ENCODE measurements at places on chromosomes 13 and 19.

- no peak for DNase-seq
Measured at GRCh38 chr13:98285317-98285716, 108.2 kb upstream of the RNF113B start.

- DNase-seq: no peak
Measured at GRCh38 chr19:38900202-38900629, 447 bp downstream of the NFKBIB start.

- peak; percentile 20 for DNase-seq
Measured at GRCh38 chr13:97403893-97404750, 29.8 kb upstream of the RAP2A start.

GRCh38 chr13:39665763-39666162, 10.3 kb downstream of the COG6 start:
- DNase-seq: no peak

DNA sequence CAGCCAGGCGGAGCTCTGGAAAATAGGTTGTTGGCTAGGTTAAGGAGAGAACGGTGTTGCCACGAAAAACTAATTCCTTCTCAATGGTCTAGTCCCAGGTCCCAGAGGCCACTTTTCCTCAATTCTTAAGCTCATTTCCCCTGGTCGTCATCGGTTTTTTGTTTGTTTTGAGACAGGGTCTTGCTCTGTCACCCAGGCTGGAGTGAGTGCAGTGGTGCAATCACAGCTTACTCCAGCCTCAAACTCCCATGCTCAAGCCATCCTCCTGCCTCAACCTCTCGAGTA, 1.2 kb downstream of the SF3A2 start:
- no peak for DNase-seq

GRCh38 chr13:101837288-101837687, 384.8 kb downstream of the ITGBL1 start:
- DNase-seq: no peak

- DNase-seq: no peak
Measured at GRCh38 chr13:29835280-29836061, 14.9 kb downstream of the UBL3 start.

DNA sequence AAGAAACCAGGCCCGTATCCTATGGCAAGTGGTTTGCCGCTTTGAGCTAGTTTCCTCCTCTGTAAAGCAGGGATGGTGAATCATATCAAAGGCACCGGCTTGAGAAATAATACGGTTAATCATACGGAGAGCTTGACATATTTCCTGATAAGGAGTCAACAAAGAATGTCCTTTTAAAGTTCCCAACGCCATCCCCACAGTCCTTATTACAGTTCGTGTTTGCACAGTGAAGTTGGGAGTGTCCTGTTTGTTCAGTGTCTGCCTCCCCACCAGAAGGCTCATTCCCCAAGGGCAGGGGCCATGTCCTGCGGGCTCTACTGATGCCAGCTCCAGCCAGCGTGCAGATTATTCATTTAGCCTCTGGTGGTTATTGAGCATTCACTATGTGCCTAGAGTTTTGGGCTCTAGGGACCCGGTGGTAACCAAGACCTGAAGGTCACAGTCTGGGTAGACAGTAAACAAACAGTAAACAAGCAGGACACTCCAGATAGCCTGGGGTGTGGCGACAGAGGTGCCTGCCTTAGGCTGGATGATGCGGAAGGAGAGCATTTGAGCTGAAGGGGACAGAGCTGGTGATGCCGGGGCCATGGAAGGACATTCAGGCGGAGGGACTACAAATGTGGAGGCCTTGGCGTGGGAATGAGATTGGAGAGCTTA, 6.3 kb downstream of the GRAMD1A start:
- peak; percentile 35 for DNase-seq

DNA sequence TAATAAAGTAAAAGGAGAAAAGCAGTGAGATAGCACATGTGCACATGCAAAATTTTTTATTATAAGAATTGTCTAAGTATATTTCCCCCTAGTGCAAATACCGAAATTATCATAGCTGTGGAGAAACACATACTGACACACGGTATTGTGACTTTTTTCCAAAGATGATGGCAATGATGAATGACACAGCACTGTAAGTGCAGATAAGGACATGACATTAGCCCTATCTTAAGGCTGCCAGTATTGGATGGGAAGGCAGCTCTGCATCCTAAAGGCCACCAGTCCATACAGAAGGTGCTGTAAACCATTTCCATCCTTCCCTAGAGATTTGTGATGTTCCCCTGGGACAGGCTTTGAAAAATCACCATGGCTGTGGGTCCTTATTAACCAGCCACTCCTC, 11.5 kb upstream of the MICU2 start:
- no peak for DNase-seq

DNA sequence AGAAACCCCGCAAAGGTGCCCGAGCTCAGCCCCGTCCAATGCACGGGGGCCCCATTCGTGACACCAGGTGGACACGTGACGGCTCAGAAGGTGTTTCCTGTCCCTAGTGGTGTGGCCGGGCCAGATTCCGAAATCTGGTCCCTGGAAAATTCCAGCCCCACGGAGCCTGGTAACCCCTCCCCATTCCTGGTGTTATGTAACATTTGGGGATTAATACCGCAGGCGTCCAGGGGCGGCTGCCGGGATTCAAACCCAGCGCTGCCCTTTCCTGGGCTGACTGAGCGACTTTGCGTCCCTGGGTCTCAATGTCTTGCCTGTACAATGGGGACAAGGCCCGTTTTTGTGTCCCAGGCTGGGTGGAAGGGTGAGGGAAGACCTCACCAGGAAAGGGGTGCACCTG, 1.0 kb upstream of the PLK5 start:
- DNase-seq: no peak

- DNase-seq: no peak
Measured at GRCh38 chr19:7349961-7350711, 1.4 kb downstream of the ARHGEF18 start.

- DNase-seq: peak; percentile 13
Measured at GRCh38 chr13:111370570-111371535, 50.4 kb downstream of the TEX29 start.

DNA sequence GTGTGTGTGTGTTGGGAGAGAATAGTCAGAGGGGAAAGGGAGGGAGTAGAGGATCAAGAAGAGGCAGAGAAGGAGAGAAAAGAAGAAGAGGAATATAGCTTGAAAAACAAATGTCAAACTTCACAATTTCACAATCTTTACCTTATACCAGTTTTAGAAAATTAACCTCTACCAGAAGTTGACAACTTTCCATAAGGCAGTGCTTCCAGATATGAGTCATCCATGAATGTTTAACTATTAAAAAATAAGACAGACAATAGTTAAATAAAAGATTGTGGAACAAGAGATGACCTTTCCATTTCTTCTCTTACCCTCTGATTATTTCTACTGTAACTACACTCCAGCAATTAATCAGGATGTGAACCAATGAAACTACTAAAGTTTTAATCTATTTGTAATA, 229.4 kb downstream of the ITGBL1 start:
- DNase-seq: no peak

All from HFFc6 (cell line).